ENCODE measurements at places on chromosomes 4 and X.
A peak's percentile ranks its signal among the peaks of the same experiment; 100 is the strongest.

- no peak overlapping the region for H3K4me3 ChIP-seq
- no peaks in the 10 kb centered on the region for H3K36me3 ChIP-seq
- no peaks in the 10 kb centered on the region for H3K27me3 ChIP-seq
- no peaks in the 10 kb centered on the region for H3K4me1 ChIP-seq
- no peak for DNase-seq
Measured at GRCh38 chrX:136322064-136322463, 21.3 kb downstream of the ADGRG4 start.

- no peaks in the 10 kb centered on the region for H3K36me3 ChIP-seq
- no peak overlapping the region for H3K4me3 ChIP-seq
- no peaks in the 10 kb centered on the region for H3K27me3 ChIP-seq
- no peak for DNase-seq
- no peak overlapping the region for H3K27ac ChIP-seq
- H3K4me1 ChIP-seq, result no peaks in the 10 kb centered on the region
Measured at GRCh38 chr4:37139987-37140386, 104.6 kb upstream of the NWD2 start.

GRCh38 chr4:188707036-188707435, 567.8 kb downstream of the TRIML1 start:
- DNase-seq, result no peak
- H3K27ac ChIP-seq, result no peak overlapping the region
- no peaks in the 10 kb centered on the region for H3K4me1 ChIP-seq

GRCh38 chr4:92566269-92566668, 262.5 kb downstream of the GRID2 start:
- H3K4me3 ChIP-seq, result no peak overlapping the region
- H3K27me3 ChIP-seq, result no peaks in the 10 kb centered on the region
- no peaks in the 10 kb centered on the region for H3K36me3 ChIP-seq
- no peak overlapping the region for H3K27ac ChIP-seq
- H3K4me1 ChIP-seq, result no peaks in the 10 kb centered on the region

DNA sequence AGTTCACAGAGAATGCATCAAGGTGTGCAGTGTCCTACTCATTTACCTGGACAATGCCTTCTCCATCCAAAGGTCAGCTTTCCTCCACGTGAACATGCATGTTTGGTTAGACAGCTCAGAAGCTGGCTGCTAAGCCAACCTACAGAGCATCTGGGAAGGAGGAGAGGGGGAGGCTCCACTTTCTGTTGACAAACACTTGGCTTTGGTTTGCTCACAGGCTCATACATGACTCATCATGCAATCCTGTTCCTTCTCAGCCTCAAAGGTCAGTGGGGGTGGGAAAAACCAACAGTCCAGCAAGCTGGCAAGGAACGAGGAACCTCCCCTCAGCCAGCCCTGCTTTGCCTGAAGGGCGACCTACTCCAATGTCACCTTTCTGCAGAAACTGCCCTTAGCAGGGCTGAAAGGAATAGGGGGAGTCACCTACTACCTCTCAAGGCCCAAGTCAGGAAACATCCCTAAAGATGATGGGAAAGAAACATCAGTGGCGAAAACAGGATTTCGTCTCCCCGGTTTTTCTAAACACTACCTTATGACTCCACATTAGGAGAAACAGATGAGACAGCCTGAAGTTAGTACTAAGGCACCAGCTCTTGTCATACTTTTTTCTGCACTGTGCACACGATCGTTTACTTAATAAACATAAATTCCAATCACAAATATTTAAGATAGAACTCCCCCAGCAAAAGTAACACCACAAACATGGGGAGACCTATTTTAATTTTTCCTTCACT, 37.9 kb downstream of the RELL1 start:
- H3K4me1 ChIP-seq, result no peaks in the 10 kb centered on the region
- no peak overlapping the region for H3K27ac ChIP-seq
- no peak overlapping the region for H3K4me3 ChIP-seq
- DNase-seq, result no peak
- H3K36me3 ChIP-seq, result peaks cover 22% of the 10 kb centered on the region

DNA sequence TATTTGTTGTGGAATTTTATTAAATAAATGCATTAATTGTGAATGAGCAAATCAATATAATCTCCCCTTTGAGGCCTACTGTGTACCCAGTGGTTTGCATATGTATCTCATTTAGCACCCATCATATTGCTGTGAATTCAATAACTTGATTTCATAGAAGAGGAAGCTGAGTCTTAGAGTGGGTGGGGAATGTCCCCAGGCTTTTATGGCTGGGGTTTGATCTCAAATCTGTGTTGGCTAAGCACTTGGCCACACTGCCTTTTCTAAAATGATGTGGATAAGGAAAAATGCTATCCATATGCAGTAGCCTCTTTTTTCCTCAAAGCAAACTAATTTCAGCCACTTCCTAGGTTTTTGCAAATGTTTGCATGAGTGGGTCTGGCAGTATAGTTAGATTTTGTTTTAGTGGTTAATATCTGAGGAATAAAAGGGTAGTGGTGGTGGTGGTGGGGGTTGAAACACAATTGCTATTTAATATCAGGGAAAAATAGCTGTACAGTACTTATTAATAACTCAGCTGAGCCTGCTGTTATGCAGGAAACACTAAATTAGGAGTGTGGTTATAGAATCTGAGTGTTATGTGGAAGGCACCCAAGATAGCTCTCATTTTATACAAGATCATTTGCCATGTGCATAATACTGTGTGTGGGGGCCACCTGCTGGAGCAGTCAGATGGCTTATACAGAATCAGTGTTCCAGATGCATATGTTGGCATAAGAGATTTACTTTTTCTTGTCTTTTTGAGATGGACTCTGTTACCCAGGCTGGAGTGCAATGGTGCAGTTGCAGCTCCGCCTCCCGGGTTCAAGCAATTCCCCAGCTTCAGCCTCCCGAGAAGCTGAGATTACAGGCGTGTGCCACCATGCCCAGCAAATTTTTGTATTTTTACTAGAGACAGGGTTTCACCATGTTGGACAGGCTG, 108.0 kb downstream of the TMEM131L start:
- H3K4me3 ChIP-seq, result no peak overlapping the region
- no peaks in the 10 kb centered on the region for H3K27me3 ChIP-seq
- peaks cover 30% of the 10 kb centered on the region for H3K4me1 ChIP-seq
- peak; percentile 76 for DNase-seq

DNA sequence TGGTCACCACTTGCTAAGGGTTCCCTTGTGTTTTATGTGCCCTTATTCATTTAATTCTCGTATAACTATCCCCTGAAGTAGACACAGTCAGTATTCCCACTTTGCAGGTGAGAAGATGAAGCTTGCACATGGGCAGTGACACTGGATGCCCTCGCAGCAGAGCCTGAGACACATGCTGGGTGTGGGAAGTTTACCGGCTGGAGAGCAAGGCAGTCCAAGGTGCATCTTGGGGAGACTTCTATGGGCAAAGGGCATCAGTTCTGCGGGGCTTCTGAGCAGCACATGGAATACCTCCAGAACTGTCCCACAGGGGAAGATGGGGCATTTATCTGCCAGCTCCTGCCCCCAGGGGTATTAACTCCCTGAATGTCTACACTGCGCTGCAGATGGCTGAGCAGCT, 92.2 kb downstream of the SLC2A9 start:
- H3K4me1 ChIP-seq, result no peaks in the 10 kb centered on the region
- H3K27ac ChIP-seq, result no peak overlapping the region
- H3K4me3 ChIP-seq, result no peak overlapping the region
- H3K27me3 ChIP-seq, result no peaks in the 10 kb centered on the region
- DNase-seq, result no peak

DNA sequence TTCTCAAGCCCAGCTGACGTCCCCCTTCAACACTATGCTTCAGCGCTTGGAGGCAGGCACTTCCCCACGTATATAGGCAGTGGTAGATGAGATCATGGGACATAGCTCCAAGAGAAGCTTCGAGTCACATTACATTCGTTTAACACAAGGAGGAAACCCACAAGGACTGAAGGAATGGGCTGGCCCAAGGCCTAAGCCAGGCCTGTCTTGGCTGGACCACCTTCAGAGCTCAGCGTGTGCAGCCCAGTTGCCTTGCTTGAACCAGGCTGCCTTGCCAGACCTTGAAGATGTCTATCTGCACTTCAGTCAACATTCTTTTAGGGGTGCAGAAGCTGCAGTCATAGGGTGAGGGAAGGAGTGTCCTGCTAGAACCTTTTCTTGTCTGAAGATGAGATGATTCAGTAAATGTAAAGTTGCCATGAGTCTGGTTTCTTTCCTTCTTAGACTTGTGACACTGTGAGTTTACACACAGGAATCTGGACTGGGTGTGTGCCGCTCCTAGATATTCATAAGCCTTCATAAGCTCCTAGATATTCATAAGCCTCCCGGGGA, 144.1 kb upstream of the RBPJ start:
- H3K27ac ChIP-seq, result no peak overlapping the region
- no peaks in the 10 kb centered on the region for H3K36me3 ChIP-seq
- no peak for DNase-seq
- H3K4me1 ChIP-seq, result no peaks in the 10 kb centered on the region

GRCh38 chr4:128323401-128323800, 35.8 kb upstream of the PGRMC2 start:
- H3K4me3 ChIP-seq, result no peak overlapping the region
- no peaks in the 10 kb centered on the region for H3K27me3 ChIP-seq
- no peaks in the 10 kb centered on the region for H3K36me3 ChIP-seq
- no peak for DNase-seq
- no peak overlapping the region for H3K27ac ChIP-seq
- no peaks in the 10 kb centered on the region for H3K4me1 ChIP-seq

- peak overlapping the region; percentile 45 for H3K27ac ChIP-seq
- no peaks in the 10 kb centered on the region for H3K27me3 ChIP-seq
- H3K4me1 ChIP-seq, result peaks cover 13% of the 10 kb centered on the region
Measured at GRCh38 chr4:123443401-123444289, 47.0 kb downstream of the SPRY1 start.

DNA sequence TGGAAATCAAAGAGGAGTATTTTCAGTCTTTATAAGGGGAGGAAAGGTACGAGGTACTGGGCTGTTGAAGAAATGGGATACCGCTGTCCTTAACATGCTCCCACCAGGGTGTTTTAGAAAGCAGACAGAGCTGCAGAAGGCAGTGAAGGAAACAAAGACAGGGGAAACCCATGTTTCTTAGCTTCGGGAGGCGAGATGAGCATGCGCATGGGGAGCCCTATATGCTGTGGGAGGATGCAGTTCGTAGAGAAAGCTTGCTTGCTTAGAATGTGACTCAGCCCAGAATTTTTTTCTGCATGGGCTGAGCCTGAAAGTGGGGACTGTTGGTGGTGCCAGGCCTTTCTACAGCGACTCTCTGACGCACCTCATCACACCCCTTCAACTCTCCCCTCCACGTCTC, 28.8 kb upstream of the SCOC start:
- H3K4me1 ChIP-seq, result no peaks in the 10 kb centered on the region
- no peak overlapping the region for H3K4me3 ChIP-seq
- no peak for DNase-seq
- H3K27ac ChIP-seq, result no peak overlapping the region
- H3K27me3 ChIP-seq, result no peaks in the 10 kb centered on the region
- no peaks in the 10 kb centered on the region for H3K36me3 ChIP-seq

DNA sequence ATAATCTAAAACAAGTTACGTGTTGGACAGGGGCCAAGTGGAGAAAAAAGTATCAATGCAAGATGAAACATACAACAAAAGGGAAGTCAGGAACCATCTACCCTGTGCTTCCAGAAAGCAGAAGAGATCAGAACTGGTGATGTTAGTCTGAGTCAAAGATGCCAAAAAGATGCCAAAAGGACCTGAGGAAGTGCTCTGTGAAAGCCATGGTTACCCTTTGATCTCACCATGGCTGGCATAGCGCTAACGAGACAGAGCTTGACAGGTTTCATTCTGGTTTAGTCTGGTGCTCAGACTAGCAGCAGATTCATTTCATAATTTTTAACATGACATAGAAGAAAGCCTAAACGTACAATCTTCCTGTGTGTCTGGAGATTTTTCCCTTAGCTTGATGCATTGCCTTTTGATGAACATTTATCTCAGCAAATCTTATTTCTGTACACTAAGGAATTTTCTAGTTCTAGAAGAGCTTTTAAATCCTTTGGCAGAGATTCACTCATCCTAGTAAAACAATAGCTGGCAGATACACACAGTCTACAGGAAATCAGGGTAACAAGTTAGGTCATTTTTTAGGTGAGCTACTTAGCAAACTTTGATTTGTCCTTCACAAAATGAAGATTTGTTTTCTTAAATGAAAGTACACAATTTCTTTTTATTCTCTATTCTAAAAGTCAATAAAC, 87.7 kb downstream of the COL25A1 start:
- H3K36me3 ChIP-seq, result no peaks in the 10 kb centered on the region
- no peak overlapping the region for H3K4me3 ChIP-seq
- DNase-seq, result no peak

DNA sequence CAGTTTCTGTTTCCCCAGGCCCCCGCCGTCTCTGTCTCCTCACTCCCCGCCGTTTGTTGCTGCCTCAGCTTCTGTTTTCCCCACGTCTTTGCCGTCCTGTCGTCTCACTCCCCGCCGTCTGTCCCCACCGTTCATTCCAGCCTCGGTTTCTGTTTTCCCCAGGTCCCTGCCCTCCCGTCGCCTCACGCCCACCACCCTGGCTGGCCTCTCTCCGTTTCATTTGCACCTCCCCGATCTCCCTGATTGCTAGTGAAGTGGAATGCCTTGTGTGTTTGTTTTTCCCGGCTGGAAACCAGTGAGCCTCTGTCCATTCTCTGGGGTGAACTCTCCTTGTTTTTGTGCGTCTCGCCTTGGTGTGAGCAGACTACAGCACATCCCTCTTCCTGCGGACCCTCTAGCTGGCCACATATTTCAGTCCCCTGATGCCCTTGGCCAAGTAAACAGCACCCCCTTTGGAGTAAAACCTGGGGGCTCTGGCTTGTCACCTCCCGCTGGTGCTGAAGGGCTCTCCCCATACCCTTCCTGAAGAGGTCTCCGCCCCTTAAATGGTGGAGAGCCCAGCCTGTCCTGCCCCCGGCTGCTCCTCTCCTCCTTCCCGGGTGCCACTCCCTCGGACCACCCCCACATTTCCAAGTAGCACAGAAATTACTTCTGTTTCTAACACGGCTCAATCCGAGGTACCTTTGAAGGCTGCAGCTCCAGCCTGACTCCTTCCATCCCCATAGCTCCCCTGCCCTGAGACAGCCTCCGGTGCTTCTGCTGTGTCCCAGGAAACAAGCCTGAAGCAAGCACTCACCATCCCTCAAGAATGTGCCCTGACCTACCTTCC, 13.2 kb downstream of the TMEM175 start:
- DNase-seq, result no peak
- peaks cover 4% of the 10 kb centered on the region for H3K4me1 ChIP-seq
- no peak overlapping the region for H3K4me3 ChIP-seq
- no peaks in the 10 kb centered on the region for H3K27me3 ChIP-seq

DNA sequence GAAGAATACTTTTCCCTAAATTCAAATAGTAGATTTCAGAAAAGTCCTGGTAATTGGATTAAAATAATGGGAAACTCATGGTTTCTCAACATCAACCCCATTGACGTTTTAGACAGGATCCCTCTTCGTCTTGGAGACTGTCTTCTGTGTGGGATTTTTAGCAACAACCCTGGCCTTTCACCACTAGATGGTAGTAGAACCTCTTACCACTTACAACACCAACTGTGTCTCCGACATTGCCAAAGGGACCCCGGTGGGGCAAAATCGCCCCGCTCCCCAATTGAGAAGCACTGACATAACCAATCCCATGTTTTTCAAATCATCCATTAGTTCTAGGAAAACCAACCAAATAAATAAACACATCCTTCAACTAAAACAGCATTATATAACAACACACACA, 16.9 kb upstream of the ANOS1 start:
- no peaks in the 10 kb centered on the region for H3K4me1 ChIP-seq
- no peaks in the 10 kb centered on the region for H3K27me3 ChIP-seq
- H3K4me3 ChIP-seq, result no peak overlapping the region
- no peak for DNase-seq
- no peak overlapping the region for H3K27ac ChIP-seq
- H3K36me3 ChIP-seq, result no peaks in the 10 kb centered on the region
